ENCODE measurements at places on chromosomes 16 and 17. TPM values are rescaled to one million over a fixed set of nuclear protein-coding genes. Genes with fewer than 3 reads are reported as not detected.

The PITPNM3 gene
- total RNA-seq, result 4.0 TPM

The NTHL1 gene
- total RNA-seq, result 9.4 TPM

The ZC3H18 gene
- total RNA-seq, result 15.2 TPM

The HYDIN gene
- 3.1 TPM for total RNA-seq

The CD68 gene
- 173 TPM for total RNA-seq

The CA5A gene
- not detected for total RNA-seq

The TNRC6C gene
- total RNA-seq, result 11.5 TPM

The CFAP52 gene
- total RNA-seq, result not detected

The FOXN1 gene
- total RNA-seq, result not detected

The GPR139 gene
- total RNA-seq, result not detected

The PPY gene
- not detected for total RNA-seq

The RTN4RL1 gene
- 1.3 TPM for total RNA-seq
